Breast epithelium (tissue), 4 donors: ENCODE measurements at places on chromosomes 1 and 21.

- no peak for DNase-seq
- no peaks in the 10 kb centered on the region for H3K36me3 ChIP-seq
- H3K27me3 ChIP-seq = no peaks in the 10 kb centered on the region
- no peak overlapping the region for H3K4me3 ChIP-seq
Measured at GRCh38 chr1:62371375-62371774, 52.1 kb upstream of the KANK4 start.

GRCh38 chr1:196098000-196098399 is 510.2 kb downstream of the KCNT2 start:
- H3K4me3 ChIP-seq = no peak overlapping the region
- no peaks in the 10 kb centered on the region for H3K4me1 ChIP-seq
- H3K27me3 ChIP-seq = no peaks in the 10 kb centered on the region
- no peak for DNase-seq
- no peak overlapping the region for H3K27ac ChIP-seq
- H3K36me3 ChIP-seq = no peaks in the 10 kb centered on the region

- no peaks in the 10 kb centered on the region for H3K36me3 ChIP-seq
- no peaks in the 10 kb centered on the region for H3K27me3 ChIP-seq
- no peak overlapping the region for H3K27ac ChIP-seq
Measured at GRCh38 chr1:212600980-212601379, 7.6 kb upstream of the ATF3 start.

DNA sequence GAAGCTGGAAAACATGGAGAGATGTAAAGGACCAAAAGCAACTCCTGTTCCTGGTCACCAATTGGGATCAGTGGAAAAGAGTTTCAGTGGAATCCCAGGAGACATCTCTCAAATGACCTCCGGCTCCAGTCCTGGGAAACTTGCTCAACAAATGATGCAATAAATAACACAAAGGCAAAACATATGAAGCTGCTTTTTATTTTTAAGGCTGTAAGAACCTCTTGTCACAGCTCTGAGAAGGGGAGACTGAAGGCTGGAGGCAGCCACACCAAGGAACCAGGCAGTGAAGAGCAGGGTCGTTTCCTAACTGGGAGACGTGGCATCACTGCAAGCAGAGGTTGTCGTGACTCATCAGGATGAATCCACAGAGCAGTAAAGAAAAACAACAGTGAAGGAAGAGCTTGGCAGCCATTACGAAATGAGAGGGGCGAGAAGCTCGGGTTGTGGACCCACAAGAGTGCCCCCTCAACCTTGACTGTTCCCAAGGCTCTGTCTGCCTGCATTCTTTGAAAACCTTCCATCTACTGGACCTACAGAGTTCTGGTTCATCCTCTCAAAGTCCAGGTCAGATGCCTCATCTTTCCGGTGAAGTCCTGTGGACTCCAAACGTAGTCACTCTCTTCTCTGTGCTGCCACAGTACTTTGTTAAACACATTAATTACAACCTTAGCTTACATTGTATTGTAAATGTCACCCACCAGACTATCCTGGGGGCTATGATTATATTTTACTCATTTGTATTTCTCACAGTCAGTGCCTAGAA is 32.1 kb downstream of the JAK1 start:
- H3K36me3 ChIP-seq = no peaks in the 10 kb centered on the region
- DNase-seq = no peak
- H3K4me1 ChIP-seq = no peaks in the 10 kb centered on the region
- H3K27ac ChIP-seq = peak overlapping the region; percentile 89

DNA sequence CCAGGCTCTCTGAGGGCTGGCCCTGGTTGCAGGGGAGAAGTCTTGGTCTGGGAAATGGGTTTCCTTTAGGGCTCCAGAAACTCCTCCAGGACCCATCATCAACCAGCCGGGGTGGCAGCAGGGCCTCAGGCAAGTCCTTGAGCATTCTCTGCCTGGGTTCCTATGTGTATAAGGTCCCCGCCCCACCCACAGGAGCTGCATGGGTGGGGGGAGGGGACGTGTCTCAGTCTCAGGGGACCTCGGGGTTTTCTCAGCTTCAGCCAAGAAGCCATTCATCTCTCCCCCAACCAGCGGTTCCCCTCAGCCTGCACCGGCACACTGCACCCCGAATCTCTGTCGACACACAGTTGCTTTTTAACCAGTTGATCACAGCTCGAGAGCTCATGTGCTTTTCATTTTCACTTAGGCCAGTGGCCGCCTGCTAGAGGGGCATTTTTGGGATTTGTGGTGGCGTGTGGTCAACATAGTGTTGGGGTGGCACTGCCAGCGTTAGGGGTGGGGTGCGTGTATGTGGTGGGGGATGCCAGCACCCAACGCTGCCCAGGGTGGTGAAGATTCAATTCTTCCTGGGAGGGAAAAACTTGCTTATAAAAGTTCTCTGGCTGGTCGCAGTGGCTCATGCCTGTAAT is 6.5 kb downstream of the RUNX3 start:
- H3K36me3 ChIP-seq = no peaks in the 10 kb centered on the region
- no peak overlapping the region for H3K27ac ChIP-seq
- H3K4me1 ChIP-seq = no peaks in the 10 kb centered on the region
- no peak overlapping the region for H3K4me3 ChIP-seq
- DNase-seq = no peak
- peaks cover 30% of the 10 kb centered on the region for H3K27me3 ChIP-seq

- no peaks in the 10 kb centered on the region for H3K27me3 ChIP-seq
- H3K36me3 ChIP-seq = no peaks in the 10 kb centered on the region
- H3K4me3 ChIP-seq = no peak overlapping the region
- DNase-seq = no peak
- no peak overlapping the region for H3K27ac ChIP-seq
Measured at GRCh38 chr1:207191776-207192175, 87.7 kb downstream of the C4BPA start.

- H3K4me3 ChIP-seq = no peak overlapping the region
- no peak overlapping the region for H3K27ac ChIP-seq
- H3K4me1 ChIP-seq = no peaks in the 10 kb centered on the region
- no peaks in the 10 kb centered on the region for H3K27me3 ChIP-seq
Measured at GRCh38 chr1:202172015-202172355, 11.6 kb upstream of the PTPN7 start.
